ENCODE measurements at places on chromosomes 6 and 20.

DNA sequence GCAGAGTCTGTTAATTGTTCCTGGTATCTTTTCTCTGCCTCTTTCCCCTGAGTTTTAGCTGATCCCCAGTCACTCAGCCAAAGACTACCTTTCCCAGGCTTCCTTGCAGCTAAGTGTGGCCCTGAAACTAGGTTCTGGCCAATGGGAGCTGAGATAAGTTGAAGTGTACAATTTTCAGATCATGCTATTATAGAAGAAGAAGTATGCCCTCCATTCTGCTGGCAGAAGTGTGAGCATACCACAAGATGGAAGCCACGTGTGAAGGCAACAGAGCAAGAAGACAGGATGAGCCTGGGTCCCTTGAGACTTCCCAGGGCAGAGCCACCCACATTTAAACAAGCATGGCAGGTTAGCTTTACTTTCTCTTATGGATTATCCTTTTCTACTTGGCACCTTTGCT, 273.2 kb downstream of the HIVEP2 start:
- no peak for DNase-seq

GRCh38 chr6:88983532-88983931, 20.1 kb upstream of the RNGTT start:
- DNase-seq: no peak

DNA sequence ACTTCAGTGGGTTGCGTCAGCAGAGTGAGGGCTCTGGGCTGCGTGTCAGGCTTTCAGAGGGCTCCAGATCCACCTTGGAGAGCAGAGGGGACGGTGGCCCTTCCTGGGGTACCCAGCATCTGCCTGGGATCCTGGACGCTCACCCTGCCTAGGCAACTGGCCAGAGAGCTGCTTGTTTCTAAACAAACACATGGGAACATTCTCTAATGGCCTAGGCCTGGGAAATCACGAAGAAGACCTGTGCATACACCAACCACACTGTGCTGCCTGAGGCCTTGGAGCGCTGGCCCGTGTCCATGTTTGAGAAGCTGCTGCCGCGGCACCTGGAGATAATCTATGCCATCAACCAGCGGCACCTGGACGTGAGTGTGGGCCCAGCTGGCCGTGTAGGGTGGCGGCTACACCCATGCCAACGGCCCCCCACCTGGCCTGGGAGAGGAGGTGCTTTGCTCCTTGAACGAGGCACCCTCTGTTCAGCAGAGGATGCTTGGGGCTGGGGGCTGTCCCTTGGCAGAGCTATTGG, 32.2 kb downstream of the PYGB start:
- no peak for DNase-seq

DNA sequence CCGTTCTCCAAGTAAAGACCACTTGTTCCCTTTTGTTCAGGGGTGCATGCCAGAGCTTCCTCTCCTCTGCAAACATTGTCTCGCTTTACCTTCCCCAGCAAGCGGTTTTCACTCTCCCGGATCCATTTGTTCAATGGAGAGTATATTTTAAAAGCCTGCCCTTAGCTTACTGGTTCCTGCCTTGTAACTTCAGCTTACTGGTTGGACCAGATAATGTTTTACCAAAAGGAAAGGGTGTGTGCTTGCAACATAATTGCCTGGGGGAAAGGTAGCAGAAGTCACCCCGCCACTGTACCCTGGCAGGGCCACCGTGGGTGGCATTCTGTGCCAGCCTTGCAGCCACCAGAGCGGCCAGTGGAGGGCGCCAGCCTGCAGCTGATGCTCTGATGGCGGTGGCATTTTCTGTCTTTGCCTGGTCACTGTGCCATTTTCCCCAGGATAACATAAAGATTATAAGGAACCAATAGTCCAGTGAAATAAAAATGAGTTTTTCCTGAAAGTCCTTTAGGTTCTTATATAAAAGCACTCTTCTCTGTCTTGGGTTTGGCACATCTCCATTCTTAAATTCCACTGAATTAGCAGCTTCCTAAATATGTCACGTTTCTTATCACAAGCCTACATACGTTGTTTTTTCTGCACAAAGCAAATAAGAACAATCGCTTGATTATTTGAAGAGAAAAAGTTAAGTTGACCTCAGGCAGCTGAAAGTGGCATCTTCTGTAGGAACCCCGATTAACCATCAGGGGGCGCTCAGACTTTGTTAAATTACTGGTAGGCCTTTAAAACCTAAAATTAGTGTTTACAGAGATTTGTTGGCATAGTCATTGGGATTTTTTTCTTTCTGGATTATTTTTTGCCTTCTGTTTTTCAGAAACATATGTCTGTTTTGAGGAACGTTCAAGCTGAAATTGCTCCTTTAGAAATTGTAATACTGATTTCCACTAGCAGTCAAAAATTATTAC, 67.4 kb upstream of the XRN2 start:
- DNase-seq: peak; percentile 68

- DNase-seq: peak; percentile 82
These were observed 114.9 kb upstream of the BTN3A2 start for GRCh38 chr6:26249957-26250697.

- no peak for DNase-seq
These were observed 212.5 kb upstream of the GRIK2 start for GRCh38 chr6:101181006-101181405.

DNA sequence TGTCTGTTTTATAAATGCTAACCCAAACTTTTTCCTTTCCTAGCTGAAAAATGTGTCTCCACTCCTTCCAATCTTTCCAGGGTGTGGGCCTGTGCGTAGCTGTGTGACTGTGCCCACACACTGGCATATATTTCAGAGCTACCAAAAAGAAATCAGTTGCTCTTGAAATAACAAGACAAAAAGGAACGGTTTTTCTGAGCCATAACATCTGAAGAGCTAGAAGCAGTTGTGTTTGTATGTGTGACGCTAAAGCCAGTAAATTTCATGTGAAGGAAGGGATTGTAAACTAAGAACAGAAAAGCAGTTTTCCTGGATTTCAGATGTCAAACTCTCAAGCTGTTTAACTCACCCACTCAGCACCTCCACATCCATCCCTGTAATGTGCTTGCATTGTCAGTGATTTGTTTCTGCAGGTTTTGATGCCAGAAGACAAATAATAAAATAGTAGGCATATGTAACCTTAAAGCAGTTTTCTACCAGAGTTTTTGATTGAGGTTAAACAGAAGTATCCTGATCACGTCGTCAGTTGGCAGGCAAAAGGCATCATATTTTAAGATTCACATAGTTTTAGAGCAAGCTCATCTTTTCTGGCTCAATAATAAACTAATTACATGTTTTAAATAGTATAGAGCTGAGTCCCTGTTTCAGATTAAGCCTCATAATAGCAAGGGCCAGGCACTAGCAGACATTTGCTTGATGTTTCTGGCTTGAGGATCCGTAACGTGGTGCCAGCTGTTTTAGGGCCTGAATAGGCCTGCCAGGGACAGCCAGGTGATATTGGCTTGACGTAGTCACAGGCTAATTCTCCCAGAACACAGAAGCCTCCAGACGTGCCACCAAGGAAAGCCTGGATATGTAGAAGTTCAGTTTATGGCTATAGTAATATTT, 90.9 kb downstream of the FOXO3 start:
- no peak for DNase-seq
